ENCODE measurements at places on chromosomes 2 and 18.

- peaks cover 70% of the 10 kb centered on the region for H3K36me3 ChIP-seq
- H3K27me3 ChIP-seq = peaks cover 4% of the 10 kb centered on the region
- peaks cover 37% of the 10 kb centered on the region for H3K4me1 ChIP-seq
- no peak overlapping the region for H3K4me3 ChIP-seq
Measured at GRCh38 chr2:131115752-131116151, 10.6 kb downstream of the PLEKHB2 start.

- H3K36me3 ChIP-seq = no peaks in the 10 kb centered on the region
- H3K4me1 ChIP-seq = peaks cover 27% of the 10 kb centered on the region
- peaks cover 13% of the 10 kb centered on the region for H3K27me3 ChIP-seq
- DNase-seq = no peak
- H3K27ac ChIP-seq = no peak overlapping the region
Measured at GRCh38 chr18:48048251-48048650, 117.8 kb upstream of the SMAD2 start.

DNA sequence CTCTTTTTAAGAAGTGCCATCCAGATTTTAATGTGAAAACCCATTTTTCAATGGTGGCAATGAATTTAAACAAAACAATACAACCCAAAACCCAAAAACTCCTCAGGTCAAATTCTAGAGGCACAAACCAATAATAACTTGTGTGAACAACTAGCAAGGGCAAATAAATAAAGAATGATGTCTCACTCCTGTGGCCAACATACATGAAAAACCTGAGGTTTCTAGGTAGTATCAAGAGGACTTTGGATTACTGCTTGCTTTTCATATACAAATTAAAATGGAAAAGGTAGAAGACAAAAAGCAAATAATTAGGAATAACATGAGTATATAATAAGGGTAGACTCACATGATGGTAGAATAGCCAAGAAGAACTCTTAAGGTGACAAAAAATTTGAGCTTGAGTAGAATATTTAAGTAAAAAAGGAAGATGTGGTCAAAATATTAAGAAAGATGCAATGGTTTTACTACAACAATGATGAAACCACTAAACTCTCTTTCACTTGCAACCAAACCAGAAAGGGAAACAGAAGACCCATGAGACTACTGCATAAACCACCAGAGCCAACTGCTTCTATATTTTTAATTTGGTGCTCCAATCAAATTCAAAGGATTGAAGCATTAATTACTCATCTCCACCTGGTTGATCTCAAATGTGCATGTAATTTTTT is 53.5 kb downstream of the DARS1 start:
- DNase-seq = no peak
- no peak overlapping the region for H3K4me3 ChIP-seq

DNA sequence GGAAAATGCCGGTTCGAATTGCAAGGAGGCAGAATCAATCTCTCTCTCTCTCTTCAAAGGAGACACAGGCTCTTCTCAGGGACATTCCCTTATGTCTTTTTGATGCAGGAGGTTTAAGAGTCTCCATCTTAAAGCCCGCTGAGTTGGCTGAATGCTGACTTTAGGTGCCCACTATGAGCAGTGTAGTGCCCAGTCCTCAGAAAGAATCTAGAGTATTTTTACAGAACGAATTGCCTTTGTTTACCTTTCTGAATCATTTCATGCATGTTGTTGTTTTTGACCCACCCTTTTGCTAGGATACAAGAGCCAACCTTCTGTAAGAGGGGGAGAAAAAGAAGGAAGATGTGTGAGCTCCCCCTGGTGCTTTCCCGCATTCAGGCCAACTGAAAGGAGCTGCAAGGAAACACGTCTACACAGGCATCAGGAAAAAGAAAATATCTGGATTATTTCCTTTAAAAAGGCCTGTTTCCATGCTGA is 193.5 kb upstream of the TCF4 start:
- H3K36me3 ChIP-seq = no peaks in the 10 kb centered on the region
- H3K4me1 ChIP-seq = peaks cover 44% of the 10 kb centered on the region
- H3K27ac ChIP-seq = peak overlapping the region; percentile 5
- DNase-seq = peak; percentile 46
- peaks cover 4% of the 10 kb centered on the region for H3K27me3 ChIP-seq
